Activated T-helper 2 cell treated with anti-CD3 and anti-CD28 coated beads, Interferon-gamma antibody, Interleukin-2, Interleukin-4, amounts not matched to agents 10 μg/mL and 5 μg/mL and 100 μg/mL, durations not matched to agents 14 hours and 24 hours and 36 hours (primary cell): ENCODE measurements at places on chromosomes 13 and 19.
A peak's percentile ranks its signal among the peaks of the same experiment; 100 is the strongest.

GRCh38 chr13:62207388-62207787 is 791.7 kb upstream of the PCDH20 start:
- no peaks in the 10 kb centered on the region for H3K27me3 ChIP-seq
- H3K36me3 ChIP-seq, result no peaks in the 10 kb centered on the region
- H3K27ac ChIP-seq, result no peak overlapping the region
- DNase-seq, result no peak
- H3K4me1 ChIP-seq, result no peaks in the 10 kb centered on the region

GRCh38 chr13:79939689-79940088 is 401.2 kb downstream of the SPRY2 start:
- no peak overlapping the region for H3K4me3 ChIP-seq
- DNase-seq, result no peak
- H3K27me3 ChIP-seq, result no peaks in the 10 kb centered on the region
- no peak overlapping the region for H3K27ac ChIP-seq
- H3K4me1 ChIP-seq, result no peaks in the 10 kb centered on the region
- no peaks in the 10 kb centered on the region for H3K36me3 ChIP-seq

GRCh38 chr13:105925496-105925895 is 610.0 kb downstream of the EFNB2 start:
- no peak overlapping the region for H3K27ac ChIP-seq
- no peak for DNase-seq
- no peaks in the 10 kb centered on the region for H3K36me3 ChIP-seq
- H3K4me3 ChIP-seq, result no peak overlapping the region

- no peak overlapping the region for H3K27ac ChIP-seq
- H3K36me3 ChIP-seq, result no peaks in the 10 kb centered on the region
- H3K4me3 ChIP-seq, result no peak overlapping the region
- no peaks in the 10 kb centered on the region for H3K27me3 ChIP-seq
- no peak for DNase-seq
Observed at GRCh38 chr13:100130930-100131511, 42.1 kb downstream of the PCCA start.

DNA sequence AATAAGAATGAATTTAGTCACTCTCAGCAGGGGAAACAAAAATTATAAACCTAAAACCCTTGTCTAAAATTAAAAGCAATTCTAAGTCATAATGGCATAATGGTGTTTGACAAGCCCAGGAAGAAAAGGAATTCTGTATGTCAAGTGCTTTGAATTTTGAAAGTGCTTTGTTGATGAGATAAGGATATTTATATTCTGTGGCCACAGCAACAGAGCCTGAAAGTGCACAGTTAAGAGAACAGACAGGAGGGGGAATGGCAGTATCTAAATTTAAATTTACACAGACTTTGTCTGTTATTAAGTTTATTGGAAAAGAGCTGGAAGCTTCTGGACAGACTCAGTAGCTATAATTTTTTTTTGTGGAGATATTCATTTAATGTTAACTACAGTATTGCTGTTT is 69.8 kb downstream of the OLFM4 start:
- H3K36me3 ChIP-seq, result no peaks in the 10 kb centered on the region
- H3K4me3 ChIP-seq, result no peak overlapping the region
- no peak overlapping the region for H3K27ac ChIP-seq
- no peaks in the 10 kb centered on the region for H3K4me1 ChIP-seq
- no peaks in the 10 kb centered on the region for H3K27me3 ChIP-seq

- DNase-seq, result no peak
- no peaks in the 10 kb centered on the region for H3K27me3 ChIP-seq
- no peaks in the 10 kb centered on the region for H3K4me1 ChIP-seq
- H3K4me3 ChIP-seq, result no peak overlapping the region
- no peak overlapping the region for H3K27ac ChIP-seq
- no peaks in the 10 kb centered on the region for H3K36me3 ChIP-seq
Observed at GRCh38 chr13:106096661-106097092, 438.8 kb downstream of the EFNB2 start.

- no peak overlapping the region for H3K4me3 ChIP-seq
- no peak for DNase-seq
- H3K4me1 ChIP-seq, result peaks cover 5% of the 10 kb centered on the region
- H3K36me3 ChIP-seq, result peaks cover 3% of the 10 kb centered on the region
Observed at GRCh38 chr19:23800271-23800670, 41.6 kb upstream of the ZNF681 start.

GRCh38 chr19:18109733-18110608 is 12.4 kb downstream of the MAST3 start:
- no peak overlapping the region for H3K27ac ChIP-seq
- H3K27me3 ChIP-seq, result no peaks in the 10 kb centered on the region
- no peaks in the 10 kb centered on the region for H3K36me3 ChIP-seq
- DNase-seq, result no peak

GRCh38 chr13:98500963-98501421 is 75.9 kb downstream of the STK24 start:
- peaks cover 36% of the 10 kb centered on the region for H3K36me3 ChIP-seq
- no peak overlapping the region for H3K27ac ChIP-seq
- H3K4me3 ChIP-seq, result no peak overlapping the region
- DNase-seq, result no peak

GRCh38 chr19:47653856-47654255 is 44.9 kb downstream of the BICRA start:
- no peaks in the 10 kb centered on the region for H3K36me3 ChIP-seq
- H3K27me3 ChIP-seq, result no peaks in the 10 kb centered on the region
- no peak overlapping the region for H3K27ac ChIP-seq

DNA sequence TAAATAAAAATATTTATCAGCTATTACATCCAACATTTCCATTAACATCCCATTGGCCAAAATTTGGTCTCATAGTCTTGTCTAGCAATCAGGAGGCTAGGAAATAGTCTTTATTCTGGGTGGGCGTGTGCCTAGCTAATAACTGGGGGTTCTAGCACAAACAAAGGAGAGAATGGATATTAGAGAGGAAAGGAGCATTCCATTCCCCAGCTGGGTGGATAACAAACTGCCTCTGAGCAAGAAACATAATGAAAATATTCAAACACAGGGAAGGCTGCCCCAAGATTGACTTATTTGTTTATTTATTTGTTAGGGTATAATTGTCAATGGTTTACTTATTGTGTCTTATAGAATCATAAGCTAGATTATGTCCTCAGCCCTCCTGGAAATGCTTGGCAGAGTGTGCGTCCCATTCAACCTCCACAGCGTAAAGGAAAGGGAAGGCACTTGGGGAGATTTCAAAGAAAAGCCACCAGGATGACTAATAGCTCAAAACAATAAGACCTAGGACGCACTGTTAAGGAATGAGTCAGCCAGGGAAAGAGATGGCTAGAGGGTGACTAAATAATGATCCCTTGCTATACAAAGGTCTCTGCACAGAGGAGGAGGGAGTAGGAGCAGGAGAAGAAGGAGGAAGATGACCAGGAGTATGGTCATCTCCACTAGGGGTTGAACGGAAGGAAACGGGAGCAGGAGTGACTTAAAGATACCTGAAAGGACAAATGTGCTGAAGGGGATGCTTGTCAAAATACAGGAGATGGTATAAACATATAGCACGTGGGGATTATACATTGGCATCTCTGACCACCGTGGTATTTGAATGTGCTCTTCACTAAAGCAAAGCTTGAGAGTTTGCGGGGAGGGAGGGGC is 23.5 kb upstream of the USP12 start:
- H3K4me1 ChIP-seq, result peaks cover 26% of the 10 kb centered on the region
- H3K4me3 ChIP-seq, result no peak overlapping the region
- H3K27ac ChIP-seq, result peak overlapping the region; percentile 41
- no peaks in the 10 kb centered on the region for H3K36me3 ChIP-seq
- no peak for DNase-seq
- no peaks in the 10 kb centered on the region for H3K27me3 ChIP-seq

DNA sequence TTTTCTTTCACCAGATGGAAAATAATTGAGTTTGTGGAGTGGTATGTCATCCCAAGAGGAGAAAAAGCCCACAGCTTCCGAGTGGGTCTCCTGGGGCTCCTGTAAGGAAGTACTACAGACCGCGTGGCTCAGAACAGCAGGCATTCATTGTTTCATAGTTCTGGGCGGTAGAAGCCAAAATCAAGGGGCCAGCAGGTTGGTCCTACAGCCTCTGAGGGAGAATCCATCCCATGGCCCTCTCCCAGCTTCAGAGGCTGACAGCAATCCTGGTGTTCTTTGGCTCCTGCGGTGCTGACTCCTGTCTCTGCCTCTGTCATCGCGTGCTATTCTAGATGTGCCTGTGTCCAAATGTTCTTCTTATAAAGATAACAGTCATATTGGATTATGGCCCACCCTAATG is 362.6 kb downstream of the FGF14 start:
- no peaks in the 10 kb centered on the region for H3K4me1 ChIP-seq
- no peak overlapping the region for H3K27ac ChIP-seq
- no peaks in the 10 kb centered on the region for H3K36me3 ChIP-seq
- no peak overlapping the region for H3K4me3 ChIP-seq
- H3K27me3 ChIP-seq, result no peaks in the 10 kb centered on the region
- DNase-seq, result no peak

DNA sequence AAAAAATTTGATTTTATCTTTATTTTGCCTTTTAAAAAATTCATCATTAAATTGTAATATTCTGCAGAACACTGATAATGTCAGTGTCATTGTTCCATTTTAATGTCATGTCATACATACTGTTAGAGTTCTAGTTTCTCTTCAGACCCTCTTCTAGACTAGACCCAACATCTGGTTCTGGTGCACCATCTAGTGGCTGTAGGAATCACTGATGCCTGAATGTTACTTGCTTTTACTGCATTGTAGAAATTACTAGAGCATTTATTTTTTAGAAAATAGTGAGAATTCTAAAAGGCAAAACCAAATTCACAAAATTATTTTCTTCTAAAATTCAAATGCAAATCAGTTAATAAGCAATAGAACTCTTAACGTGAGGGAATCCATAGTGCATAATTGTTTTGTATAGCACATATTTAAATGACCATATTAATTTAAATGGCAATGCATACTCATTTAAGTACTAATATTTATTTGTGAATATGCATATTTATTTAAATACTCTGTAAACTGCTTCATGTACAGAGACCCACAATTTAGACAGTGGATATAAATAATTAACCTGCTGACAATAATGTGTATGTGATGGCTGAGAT is 425.7 kb downstream of the KLF12 start:
- H3K27me3 ChIP-seq, result no peaks in the 10 kb centered on the region
- H3K36me3 ChIP-seq, result peaks cover 45% of the 10 kb centered on the region
- H3K27ac ChIP-seq, result no peak overlapping the region
- no peak overlapping the region for H3K4me3 ChIP-seq
- DNase-seq, result peak; percentile 33
- H3K4me1 ChIP-seq, result peaks cover 16% of the 10 kb centered on the region
